ENCODE measurements at places on chromosomes 3 and 15.
A peak's percentile ranks its signal among the peaks of the same experiment; 100 is the strongest.

DNA sequence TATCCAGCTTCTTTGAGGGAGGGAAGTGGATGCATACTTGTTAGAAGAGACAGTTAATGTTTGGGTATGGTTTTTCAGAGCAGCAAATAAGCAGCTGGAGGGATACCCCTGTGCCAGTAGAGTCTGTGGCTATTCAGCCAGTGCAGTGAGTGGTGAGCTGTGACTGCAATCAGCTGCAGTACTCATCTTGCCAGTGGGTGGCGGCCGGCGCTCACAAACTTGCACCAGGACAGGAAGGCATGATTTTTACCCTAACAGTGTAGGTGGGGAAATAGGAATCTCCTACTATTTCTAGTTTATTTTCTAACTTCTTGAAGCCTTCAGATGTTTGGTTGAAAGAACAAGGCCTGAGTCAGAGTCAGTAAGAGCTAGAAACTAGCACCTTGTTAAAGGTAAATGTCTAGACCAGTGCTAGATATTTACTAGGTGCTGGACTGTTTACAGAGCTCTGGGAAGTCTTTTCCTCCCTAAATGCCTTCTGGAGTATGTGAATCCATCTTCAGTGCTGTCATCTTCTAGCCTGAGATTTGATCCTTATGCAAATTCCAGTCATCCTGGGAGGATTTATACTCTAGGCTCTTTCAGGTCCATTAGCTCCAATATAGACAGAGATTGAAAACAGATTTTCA is 23.6 kb downstream of the TIMP4 start:
- peak; percentile 26 for DNase-seq

- no peak for DNase-seq
Observed at GRCh38 chr3:53862241-53862640, 15.9 kb downstream of the IL17RB start.

DNA sequence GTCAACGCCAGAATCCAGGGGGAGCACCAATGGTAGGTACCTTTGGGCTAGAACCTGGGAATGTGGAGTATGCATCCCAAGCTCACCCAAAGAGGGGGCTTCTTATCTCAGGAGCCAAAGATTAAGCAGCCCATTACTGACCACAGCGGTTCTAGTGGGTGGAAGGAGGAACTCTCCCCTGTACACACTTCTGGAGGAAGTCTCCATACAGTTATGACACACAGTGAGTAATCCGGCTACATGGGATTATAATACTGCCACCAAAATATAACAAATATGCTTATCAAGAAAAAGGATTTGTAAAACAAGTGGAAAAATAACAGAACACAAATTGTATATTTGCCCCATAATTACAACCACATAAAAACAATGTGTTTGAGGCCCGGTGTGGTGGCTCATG is 8.4 kb downstream of the MYO1E start:
- DNase-seq = no peak

DNA sequence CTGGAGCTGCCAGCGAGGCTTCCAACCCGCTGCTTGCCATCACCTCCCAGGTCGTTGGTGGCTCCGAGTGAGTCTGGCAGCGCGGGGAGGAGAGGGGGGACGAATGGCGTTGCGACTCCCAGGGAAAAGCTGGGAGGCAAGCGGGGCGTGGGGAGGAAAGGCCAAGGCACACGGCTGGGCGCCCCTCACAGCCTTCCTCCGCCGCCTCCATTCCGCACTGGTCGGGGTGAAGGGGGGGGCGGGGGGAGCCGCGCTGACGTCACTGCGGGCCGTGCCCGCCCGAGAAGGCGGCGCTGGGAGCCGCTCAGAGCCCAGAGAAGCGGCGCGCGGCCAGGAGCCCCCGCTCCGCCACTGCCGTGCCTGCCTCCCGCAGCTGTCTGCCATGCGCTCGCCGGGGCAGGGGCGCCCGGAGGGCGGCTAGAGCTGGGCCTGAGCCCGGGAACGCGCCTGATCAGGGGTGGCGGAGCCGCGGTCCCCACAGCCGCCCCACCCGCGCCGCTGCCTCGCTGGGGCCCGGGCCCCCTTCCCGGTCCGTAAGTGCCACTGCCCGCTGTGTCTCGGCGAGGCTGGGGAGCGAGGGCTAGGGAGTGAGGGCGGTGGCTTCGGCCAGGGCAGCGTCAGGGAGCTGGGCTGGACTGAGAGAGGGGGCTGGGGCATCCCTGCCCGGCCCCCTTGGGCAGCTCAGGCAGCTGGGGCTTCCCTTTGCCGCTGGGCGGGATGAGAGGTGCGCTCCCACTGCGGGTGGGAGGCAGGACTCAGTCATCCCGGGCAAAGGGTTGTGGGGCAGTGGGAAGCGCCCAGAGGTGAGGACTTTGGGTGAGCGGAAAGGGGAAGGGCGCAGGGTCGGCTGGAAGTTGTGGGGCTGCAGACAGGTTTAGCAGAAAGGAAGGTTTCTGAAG is 27.8 kb upstream of the POLG start:
- DNase-seq = no peak

GRCh38 chr3:128235207-128235926 is 82.1 kb downstream of the EEFSEC start:
- no peak for DNase-seq

DNA sequence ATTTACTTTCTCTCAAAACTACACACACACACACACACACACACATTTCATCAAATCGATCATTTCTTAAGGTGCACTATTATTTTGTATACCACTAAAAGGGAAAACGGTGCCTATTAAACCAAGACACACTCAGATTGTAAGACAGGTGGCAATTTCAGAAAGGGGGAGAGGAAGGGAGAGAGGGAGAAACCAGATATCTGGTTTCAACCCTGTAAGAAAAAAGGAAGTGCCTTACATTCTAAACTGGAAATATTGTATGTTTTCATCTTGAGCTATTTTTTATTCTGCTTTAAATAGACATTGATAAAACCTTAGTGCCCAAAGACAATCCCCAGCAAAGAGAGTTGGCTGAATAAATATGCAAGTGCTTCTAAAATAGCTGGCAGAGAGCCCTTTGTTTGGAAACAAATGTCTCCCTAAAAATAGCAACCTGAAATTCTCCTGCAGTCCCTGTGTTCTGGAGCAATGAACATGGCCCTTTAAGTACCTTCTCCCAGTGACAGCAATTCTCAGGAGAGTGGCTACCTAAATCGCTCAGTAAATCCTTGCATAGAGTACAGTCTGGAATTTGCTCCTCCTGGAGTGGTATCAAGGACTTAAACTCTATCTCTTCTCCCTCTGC is 85.7 kb downstream of the RARB start:
- no peak for DNase-seq

GRCh38 chr3:38138349-38139190 is at the start of gene MYD88:
MYD88 (plus strand) TSS chr3:38138661; CDS start chr3:38138701, 40 bp downstream.
- DNase-seq = peak; percentile 84

DNA sequence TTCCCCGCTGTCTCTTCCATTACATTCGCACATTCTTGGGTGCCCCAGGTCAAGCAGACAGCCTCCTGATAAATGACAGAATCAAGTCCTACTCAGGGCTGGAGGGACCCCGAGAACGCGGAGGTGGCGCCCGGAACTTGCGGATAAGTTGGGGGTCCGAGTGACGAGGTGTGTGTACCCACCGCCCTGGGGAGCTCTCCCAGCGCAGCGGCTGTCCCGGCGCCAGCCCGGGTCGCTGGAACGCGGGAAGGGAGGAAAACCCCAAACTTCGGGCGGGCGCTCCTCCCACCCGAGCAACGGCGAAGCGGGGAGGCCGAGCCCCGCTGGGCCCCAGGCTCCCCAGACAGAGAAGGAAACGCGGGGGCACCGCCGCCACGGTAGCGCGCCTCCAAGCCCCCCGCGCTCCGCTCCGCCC is 550 bp downstream of the CLN6 start:
- DNase-seq = no peak

GRCh38 chr15:34049112-34049511 is 10.1 kb upstream of the AVEN start:
- no peak for DNase-seq

- DNase-seq = no peak
Observed at GRCh38 chr15:53962646-53963561, 15.3 kb upstream of the UNC13C start.
